NCI-H1930 (cell line): ENCODE measurements at places on chromosomes 1 and 21.

- DNase-seq, result no peak
These were observed 2.8 kb downstream of the CLDN19 start for GRCh38 chr1:42737257-42737656.

- DNase-seq, result no peak
These were observed 96.6 kb downstream of the WDR4 start for GRCh38 chr21:42782723-42783242.

DNA sequence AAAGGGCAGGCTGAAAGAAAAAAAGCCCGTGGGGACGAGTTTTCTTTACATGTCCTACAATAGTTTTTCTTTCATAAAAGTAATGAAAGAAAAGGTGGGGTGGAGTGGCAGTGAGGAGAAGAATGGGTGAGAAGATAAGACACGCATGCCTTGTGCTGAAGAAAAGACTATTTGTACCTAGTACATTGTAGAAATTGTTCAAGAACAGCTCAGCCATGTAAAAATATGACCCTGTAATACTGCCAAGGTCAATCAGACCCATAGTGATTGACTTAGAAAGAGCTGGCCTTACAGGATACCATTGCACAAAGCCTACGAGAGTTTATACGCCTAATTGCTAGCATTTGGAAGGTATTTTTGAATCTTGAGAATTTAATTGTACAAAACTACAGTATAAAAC is 126.0 kb upstream of the NRIP1 start:
- DNase-seq, result no peak

- no peak for DNase-seq
These were observed 10.7 kb downstream of the RORC start for GRCh38 chr1:151820940-151821339.

DNA sequence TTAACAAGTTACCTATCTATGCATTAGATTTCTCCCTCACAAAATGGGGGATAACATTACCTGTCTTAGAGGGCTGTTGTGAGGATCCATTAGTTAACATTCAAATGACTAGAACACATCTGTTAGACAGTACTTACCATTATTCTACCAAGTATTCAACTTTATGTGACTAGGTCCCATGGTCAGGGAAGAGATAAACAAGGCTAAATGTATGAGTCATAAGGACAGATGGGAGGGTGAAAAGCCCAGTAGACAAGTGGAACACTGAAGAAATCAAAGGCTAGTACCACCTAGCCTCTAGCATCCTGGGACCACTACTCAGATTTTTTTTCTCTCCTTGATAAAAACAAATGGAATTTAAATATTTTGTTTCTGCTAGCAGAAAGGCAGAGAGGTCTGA is 9.0 kb upstream of the VHLL start:
- DNase-seq, result no peak

DNA sequence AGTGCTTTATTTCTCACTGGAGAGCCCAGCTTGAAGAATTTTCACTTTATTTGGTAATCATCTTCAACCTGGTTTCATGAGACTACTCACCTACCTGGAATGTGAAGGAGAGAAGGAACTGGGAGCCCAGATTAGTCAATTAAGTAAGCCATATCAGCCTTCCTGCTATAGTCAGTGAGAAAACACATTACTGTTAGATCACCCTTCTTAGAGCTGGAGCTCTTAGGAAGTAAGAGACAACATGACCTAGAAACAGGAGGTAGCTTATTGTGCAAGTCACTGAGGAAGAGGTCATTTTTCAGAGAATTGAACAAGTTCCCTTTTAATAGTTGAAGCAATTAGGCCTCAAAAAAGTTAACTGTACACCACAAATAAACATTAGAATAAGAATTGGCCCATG is 49.2 kb upstream of the TEKT2 start:
- DNase-seq, result no peak
